Left lung (tissue), 14 donors: ENCODE measurements at places on chromosomes 2 and 18.

- DNase-seq, result peak; percentile 40
These were observed 18.1 kb downstream of the NABP1 start for GRCh38 chr2:191696001-191696400.

GRCh38 chr2:163375070-163375469 lies 360.7 kb downstream of the FIGN start:
- DNase-seq, result no peak

GRCh38 chr2:227939271-227940027 lies 68.0 kb downstream of the DAW1 start:
- peak; percentile 40 for DNase-seq

GRCh38 chr2:225429717-225430116 lies 30.2 kb downstream of the NYAP2 start:
- no peak for DNase-seq

GRCh38 chr2:16617282-16618266 lies 48.1 kb downstream of the CYRIA start:
- DNase-seq, result no peak

GRCh38 chr2:127359520-127359919 lies 28.3 kb downstream of the MAP3K2 start:
- DNase-seq, result no peak

DNA sequence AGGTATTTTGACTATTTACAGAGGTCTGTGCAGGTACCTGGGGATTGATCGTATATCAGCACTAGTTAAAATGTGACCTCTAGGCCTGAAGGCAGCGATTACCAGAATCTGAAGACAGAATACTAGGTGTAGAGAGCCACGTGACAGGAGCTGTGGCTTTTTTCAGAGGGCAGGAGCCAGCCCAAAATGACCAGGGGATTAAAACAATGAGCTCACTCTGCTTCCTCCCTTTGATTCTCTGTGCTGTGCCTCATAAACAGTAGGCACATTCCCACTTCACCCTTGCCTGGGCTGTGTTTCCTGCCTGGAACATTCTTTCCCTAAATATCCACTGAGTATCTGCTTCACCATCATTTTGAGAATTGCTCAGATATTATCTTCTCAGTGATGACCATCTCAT lies 15.2 kb downstream of the ITGAV start:
- DNase-seq, result no peak

GRCh38 chr2:229884775-229885699 lies 36.8 kb downstream of the TRIP12 start:
- no peak for DNase-seq

DNA sequence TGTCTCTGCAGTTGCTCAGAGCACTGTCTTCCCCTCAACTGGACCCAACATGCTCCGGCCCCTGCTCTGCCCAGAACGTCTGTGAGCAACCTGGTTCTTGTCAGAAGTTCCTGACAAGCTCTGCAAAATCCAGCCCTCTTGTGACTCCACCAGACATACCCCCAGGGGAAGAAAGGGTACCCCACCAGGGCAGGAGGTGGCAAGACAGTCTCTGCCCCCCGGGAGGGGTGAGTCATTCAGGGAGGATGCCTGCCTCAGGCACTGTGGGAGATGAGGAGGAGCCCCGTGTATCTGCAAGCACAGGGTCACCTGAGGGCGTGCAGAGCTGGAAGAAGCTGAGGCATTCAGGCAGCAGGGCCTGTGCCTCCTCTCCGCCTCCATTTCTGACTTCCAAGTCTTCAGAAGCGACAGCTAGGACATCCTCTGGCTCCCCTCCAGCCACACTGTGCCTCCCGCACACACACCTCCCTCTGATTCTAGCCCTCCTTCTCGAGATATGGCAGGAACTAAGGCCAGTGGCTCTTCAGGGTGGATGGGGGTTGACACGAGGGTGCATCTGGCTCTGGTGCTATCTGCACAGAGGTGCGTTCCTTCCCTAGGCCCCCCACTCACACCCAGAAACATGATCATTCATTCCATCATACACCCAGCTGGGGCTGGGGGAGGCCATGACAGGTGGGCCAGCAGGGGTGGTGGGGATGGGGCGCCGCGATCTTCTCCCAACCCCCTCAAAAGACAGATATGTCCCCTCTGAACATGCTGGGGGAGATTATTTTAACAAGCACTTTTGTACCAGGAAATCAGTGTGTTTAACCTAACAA lies 222.2 kb downstream of the CYP26B1 start:
- no peak for DNase-seq

GRCh38 chr2:207139552-207139951 lies 26.2 kb downstream of the KLF7 start:
- DNase-seq, result no peak

- DNase-seq, result no peak
These were observed 521.2 kb downstream of the NYAP2 start for GRCh38 chr2:225920621-225921220.

- DNase-seq, result no peak
These were observed 82.4 kb downstream of the TTC32 start for GRCh38 chr2:19819097-19820065.
